ENCODE measurements at places on chromosomes 13 and 19.

GRCh38 chr19:42134535-42135070 lies 2.4 kb upstream of the POU2F2 start:
- no peak for DNase-seq

DNA sequence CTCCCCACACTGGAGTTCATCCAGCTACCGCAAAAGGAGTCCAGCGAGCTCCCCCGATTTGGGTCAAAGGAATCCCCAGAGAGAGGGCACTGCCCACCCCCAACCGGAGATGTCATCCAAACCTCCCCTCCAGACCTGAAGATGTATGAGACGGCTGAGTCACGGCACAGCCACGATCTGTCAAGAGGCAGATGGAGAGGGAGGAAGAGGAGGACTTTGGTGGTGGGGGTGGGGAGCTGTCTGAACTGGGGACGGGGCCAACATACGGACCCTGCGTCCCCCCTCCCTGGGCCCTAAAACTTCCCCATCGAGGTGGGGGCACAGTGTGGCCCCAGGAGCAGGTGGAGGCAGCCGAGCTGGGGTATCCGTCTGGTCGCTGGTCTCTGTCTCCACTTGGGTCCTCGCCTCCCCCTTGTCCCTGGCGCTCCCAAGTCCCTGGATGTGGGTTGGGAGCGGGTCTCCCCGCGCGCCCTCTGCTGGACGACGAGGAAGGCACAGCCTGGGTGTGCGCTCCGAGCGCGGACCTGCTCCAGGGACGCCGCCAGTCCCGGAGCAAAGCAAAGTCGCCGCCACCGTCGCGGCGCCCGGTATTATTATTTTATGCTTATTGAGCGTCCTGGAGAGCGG lies 3.8 kb downstream of the PDE4A start:
- peak; percentile 91 for DNase-seq

DNA sequence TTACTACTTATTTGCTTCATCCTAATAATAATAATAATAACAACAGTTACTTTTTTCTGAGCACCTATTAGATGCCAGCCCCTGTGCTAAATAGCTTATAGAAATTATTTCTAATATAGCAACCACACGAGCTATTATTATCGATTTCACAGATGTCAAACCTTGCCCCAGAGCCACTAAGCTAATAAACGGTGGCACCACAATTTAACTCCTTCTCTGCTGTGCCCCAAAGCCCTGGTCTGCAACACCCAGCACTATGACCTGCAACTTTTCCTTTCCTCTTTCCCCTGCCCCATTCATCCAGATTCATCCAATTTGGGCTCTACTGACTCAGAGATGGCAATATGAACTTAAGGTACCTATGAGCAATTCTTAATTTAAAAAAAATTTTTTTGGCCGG lies 6.4 kb downstream of the RFX2 start:
- no peak for DNase-seq

GRCh38 chr13:97330448-97330847 lies 103.5 kb upstream of the RAP2A start:
- DNase-seq, result no peak

DNA sequence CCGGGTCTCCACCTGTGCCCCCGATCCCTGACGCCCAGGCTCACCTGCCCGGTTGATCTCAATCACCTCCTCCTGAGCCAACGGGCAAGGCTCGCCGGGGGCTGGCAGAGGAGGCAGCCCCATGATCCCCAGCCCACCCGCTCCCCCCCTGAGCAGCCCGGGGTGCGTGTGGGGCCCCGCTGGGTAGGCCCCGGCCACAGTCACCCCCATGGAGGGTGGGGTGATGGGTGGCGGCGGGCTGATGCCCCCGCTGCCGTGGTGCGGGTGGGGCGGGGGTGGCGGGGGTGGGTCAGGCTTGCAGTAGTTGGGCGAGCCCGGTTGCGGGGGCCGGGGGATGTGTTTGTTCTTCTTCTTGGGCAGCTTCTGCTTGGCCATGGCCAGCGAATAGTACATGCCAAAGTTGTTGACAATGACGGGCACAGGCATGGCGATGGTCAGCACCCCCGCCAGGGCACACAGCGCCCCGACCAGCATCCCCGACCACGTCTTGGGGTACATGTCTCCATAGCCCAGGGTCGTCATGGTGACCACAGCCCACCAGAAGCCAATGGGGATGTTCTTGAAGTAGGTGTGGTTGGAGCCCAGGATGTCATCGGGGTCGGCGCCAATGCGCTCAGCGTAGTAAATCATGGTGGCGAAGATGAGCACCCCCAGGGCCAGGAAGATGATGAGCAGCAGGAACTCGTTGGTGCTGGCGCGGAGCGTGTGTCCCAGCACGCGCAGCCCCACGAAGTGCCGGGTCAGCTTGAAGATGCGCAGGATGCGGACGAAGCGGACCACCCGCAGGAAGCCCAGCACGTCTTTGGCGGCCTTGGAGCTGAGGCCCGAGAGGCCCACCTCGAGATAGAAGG lies 6.0 kb downstream of the KCNC3 start:
- no peak for DNase-seq

GRCh38 chr19:48511800-48512503 lies at the start of gene LMTK3:
Gene LMTK3, minus strand, starts transcription at chr19:48511835. Its CDS starts 259 bp downstream, at chr19:48511576.
- peak; percentile 69 for DNase-seq

- DNase-seq, result peak; percentile 16
Observed at GRCh38 chr19:1206864-1207450, 1.4 kb downstream of the STK11 start.

DNA sequence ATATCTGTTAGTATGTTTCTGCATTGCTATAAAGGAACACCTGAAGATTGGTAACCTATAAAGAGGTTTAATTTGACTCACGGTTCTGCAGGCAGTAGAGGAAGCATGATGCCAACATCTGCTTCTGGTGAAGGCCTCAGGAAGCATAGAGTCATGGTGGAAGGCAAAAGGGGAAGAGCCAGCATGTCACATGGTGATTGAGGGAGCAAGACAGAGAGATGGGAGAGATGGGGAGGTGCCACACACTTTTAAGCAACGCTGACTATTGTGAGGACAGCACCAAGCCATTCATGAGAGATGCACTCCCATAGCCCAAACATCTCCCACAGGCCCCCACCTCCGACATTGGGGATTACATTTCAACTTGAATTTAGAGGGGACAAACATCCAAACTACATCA lies 32.8 kb downstream of the COG6 start:
- DNase-seq, result no peak

GRCh38 chr19:18435178-18435841 lies 2.6 kb downstream of the ISYNA1 start:
- DNase-seq, result no peak

DNA sequence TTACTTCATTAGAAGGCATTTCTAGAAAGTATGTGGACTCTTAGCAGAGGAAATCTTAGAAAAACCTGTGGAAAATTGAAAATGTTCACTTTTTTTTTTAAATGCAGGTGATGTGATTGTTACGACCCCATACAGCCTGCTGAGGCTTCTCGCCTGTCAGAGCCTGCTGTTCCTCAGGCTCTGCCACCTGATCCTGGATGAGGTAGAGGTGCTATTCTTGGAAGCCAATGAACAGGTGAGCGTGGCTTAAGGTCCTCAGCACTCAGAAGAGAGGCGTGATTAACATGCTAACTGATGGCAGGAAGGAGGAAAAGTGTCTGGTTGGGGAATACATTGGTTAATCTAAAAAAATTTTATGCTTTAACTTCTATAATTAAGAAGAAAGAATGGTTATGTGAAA lies 71.4 kb downstream of the SLC7A9 start:
- DNase-seq, result peak; percentile 6

DNA sequence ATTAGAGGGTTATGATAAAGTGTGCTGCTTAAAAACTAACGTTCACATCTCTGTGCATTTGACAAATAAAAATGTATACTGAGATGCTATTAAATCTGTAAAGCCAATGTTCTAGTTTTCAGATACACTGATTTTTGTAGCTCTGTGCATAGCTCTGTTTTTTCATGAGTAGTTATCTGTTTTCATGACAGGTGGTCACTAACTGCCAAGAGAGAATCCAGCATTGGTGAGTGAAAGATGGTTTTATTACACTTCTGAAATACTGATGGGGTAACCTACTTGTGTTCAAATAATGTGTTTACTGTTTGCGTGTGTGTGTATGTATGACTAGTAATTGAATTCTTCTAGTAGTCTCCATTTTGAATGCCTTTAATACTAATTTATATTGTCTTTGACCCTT lies 29.0 kb downstream of the URI1 start:
- DNase-seq, result no peak

GRCh38 chr19:4181053-4181508 lies 1.3 kb downstream of the SIRT6 start:
- no peak for DNase-seq

- no peak for DNase-seq
Observed at GRCh38 chr19:41427647-41428480, 690 bp upstream of the B3GNT8 start.

DNA sequence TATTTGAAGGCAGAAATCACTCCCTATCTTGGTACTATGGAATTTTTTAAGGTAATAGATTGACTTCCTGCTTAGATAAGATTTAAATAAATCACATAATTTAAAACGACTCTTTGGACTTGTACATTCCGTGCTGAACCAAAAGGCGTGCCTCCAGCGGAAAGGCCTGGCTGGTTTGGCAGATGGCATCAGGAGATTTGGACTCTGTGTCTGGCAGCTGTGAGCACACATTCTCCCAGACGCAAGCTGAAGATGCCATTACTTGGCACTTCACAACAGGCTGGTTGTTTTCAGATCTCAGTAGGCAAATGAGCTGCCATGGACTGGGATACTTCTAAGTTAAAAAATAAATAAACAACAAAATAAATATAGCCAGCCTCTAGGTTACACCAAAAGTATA lies 104.5 kb upstream of the SLC15A1 start:
- no peak for DNase-seq

- DNase-seq, result no peak
Observed at GRCh38 chr13:24505256-24505655, 7.3 kb downstream of the PARP4 start.

DNA sequence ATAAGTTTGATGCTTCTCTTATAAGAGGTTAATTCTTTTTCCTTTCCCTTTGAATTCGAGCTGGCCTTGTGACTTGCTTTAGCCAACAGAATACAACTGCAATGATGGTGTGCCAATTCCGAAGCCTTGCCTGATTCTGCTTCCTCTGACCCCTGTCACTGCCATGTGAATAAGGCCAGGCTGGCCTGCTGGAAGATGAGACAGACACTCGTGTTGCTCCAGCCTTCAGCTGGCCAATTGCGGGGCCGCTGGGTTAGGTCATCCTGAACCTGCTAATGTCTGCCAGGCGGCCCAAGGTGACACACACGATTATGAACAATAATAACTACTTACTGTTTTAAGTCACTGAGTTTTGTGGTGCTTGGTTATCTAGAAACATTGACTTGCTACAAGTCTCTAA lies 352.0 kb downstream of the MYO16 start:
- DNase-seq, result no peak

GRCh38 chr19:11284515-11284914 lies 11.4 kb upstream of the TSPAN16 start:
- DNase-seq, result no peak

- no peak for DNase-seq
Observed at GRCh38 chr19:57190301-57190700, 999 bp upstream of the ZNF264 start.

DNA sequence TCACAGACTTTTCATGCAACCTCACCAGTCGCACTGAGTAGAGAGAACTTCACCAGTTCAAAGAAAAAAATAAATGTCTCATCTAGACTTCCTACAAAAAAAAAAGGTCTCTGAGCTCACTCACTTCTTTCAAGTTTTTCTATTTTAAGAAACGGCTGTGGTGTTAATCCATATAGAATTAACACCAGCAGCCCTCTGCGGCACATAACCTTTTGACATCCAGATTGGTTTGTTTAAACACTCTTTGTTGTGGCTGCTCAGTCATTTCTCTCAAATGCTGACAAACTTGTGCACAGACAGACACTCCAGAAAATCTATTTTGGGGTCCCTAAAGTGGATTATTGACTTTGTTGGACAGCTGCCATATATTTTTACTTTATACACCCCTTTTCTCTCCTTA lies 874.9 kb downstream of the EFNB2 start:
- no peak for DNase-seq

DNA sequence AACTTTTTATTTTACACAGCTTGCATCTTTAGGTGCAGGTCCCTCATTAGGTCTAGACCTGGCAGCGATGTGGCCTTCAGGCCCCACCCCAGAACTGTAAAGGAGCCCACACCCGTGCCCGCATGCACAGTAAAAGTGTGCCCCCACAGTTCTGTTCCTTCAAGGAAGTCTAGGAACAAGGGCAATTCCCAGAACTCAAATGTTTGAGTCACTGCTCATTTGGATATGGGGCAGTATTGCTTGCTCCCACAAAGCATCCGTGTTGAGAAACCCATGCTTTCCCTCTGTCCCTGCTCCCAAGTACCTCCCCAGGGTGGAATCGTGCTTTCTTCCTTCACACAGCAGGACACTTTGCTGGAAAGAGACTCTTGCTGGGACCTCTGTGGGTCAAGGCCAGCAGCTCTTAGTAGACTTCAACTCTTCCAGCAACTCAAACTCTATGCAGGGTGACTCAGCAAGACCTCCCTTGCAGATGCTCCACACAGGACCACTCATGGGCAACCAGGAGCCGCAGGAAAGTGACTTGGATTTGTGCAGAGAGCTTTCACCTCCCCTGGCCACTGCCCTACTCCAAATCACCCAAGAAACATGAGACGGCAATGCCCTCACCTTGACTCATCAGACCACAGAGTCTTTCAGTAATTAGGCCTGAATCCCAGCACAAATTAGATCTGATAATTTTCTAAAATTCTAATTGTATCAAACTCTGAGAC lies 12.3 kb downstream of the SLC7A1 start:
- DNase-seq, result no peak

GRCh38 chr19:47221080-47221841 lies 9.7 kb downstream of the BBC3 start:
- no peak for DNase-seq

DNA sequence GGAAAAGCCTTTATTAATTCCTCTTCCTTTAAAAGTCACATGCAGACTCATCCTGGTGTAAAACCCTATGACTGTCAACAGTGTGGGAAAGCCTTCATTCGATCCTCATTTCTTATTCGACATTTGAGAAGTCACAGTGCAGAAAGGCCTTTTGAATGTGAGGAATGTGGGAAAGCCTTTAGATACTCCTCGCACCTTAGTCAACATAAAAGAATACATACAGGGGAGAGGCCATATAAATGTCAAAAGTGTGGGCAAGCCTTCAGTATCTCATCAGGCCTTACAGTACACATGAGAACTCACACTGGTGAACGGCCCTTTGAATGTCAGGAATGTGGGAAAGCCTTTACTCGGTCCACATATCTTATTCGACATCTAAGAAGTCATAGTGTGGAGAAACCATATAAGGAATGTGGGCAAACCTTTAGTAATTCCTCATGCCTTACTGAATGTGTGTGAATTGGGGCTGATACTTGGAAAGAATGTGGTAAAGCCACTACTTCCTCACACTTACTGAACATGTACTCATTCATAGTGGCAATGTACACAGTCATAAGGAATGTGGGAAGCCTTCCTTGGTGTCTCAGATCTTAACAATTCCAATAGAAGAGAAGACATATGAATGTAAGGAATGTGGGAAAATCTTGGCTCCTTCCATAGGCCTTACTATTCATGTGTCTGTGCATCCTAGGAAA lies 18.8 kb downstream of the ZNF559 start:
- DNase-seq, result peak; percentile 2

DNA sequence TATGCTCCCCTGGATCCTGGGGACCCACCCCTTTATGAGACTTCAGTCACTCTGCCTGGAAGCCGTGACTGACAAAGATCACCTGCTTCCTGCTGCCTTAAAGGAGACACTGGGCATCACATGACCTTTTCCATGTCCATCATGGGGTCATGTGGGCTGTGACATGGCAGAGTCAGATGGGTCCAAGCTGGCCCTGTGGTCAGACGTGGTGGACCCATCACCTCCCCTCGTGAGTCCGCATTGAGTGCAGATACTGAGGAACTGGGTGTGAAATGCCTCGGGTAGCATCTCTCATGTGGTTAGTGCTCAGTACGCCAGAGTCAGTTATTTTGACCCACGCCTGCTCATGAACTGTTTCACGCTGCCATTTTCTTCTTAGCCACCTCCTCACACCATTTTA lies 27.1 kb downstream of the NKPD1 start:
- DNase-seq, result no peak
